ENCODE measurements at places on chromosomes 4 and X.

DNA sequence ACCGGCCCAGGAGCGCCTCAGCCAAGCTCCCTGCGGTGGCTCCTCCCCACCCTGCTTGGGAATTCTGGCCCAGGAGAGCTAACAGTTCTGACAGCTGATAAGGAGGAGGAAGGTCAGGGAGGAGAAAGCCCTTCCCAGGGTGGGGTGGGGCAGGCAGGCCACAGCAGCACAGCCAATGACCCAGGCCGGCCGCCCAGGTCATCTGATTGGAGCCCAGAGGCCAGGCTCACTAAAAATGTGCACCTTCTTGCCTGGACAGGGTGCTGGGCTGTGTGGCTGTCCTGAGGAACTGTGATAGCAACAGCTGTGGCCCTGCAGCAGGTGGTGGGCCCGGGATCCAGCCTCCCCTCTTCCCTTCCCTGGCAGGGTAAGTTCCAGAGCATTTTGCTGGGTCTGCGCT is 17.2 kb upstream of the SH3TC1 start:
- DNase-seq = no peak

DNA sequence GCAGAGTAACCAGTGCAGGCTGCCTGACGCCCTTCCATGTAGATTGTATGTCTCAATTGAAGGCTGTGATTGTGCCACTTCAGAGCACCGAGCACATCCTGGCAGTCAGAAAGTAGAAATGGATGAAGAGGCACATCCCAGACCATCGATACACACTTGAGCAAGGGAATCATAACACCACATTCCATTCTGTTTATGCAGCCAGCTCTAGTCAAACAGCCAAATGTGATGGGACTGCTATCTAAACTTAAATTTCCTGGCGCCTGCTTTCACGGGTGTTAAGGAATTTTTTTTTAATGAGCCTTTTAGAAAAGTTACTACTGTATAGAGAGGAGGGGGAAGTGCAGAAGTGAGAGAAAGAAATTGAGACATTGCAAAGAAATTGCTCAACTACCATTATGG is 84.4 kb downstream of the PPARGC1A start:
- DNase-seq = no peak

DNA sequence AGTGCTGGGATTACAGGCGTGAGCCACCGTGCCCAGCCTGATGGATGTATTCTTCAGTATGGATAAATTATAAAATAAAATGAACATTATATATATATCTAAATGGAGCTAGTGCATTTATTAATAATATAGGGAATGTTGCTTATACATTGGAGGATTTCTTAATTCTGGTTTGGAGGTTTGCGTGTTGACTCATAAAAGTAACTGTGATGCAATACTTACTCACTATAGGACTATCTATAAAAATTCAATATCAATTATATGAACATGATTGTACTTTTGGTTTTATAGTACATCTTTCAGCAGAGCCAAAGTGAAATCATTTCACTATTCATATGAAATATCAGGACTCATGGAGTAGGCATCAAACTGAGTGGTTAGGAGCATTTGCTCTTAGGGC is 3.2 kb upstream of the AREG start:
- DNase-seq = no peak

- DNase-seq = no peak
These were observed 16.7 kb upstream of the SOD3 start for GRCh38 chr4:24778464-24779225.

DNA sequence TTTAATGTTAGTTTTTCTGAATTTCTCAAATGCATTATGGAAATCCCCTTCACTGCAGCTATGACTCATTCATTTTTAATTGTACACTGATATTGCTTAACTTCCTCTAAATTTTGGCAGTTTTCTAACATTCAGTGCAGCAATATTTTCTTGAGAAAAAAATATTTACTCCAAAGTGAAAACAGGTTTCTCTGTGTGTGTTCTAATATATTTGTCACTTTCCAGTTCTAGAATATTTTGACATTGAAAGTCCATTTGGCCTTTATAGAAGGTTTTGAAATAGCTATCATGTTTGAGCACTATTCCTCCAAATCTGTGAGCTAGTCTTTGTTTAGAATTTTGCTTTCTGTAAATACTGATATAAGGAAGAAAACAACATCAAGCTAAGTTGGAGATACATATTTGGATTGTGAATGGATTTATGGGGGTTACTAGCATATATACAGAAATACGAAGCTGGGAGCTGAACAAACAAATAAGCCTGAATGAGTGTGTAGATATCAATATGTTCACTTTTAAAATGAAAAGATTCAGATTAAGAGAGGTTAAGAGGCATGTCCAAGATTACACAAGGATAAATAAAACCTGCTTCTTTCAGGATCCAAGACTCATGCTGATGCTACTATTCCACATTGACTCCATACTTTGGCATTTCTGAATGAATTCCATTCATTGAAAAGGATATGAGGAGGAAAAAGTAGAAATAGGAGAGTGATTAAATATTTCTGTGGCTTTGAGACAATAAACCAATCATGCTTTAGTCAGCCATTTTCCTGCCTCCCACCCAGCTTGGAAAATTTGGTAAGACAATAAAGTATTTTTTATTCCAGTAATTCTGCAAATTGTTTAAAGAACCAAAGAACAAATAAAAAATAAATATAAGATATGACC is 57.3 kb upstream of the SLIT2 start:
- no peak for DNase-seq

- DNase-seq = no peak
These were observed 22.2 kb downstream of the HELT start for GRCh38 chr4:185040523-185040922.

GRCh38 chr4:38976308-38976707 is 55.9 kb downstream of the TMEM156 start:
- DNase-seq = no peak

GRCh38 chr4:81564025-81564424 is 92.3 kb upstream of the RASGEF1B start:
- DNase-seq = no peak

DNA sequence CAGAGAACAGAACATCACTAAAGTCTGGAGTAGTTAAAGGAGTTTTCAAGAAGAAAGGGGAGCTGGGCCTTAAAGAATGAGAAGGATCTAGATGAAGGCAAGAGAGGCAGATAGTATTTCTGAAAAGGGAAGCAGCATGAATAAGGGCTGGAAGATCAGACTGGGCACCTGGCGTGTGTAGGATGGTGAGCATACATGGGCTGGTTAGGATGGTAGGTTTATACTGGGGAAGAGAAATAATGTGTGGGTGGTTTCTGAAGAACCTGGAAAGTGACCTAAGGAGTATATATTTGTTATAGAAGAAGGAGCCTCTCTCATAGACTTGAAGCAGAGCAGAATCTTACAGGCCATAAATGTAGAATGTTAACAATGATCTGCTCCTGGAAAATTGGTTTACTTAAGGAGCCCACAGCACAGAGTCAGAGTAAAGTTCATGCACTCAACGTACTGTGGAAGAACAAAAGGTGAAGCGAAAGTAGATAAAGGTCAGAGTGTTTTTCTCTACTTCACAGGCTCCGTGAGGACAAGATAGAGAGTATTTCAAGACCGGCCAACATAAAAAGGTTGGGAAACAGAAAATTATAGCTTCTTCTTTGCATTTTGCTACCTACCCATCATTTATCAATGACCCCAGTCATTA is 35.8 kb downstream of the MBNL3 start:
- DNase-seq = no peak

- DNase-seq = no peak
These were observed 753.3 kb downstream of the ADGRL3 start for GRCh38 chr4:61953386-61953785.

- DNase-seq = no peak
These were observed 98.7 kb upstream of the SLC4A4 start for GRCh38 chr4:71240094-71240493.

DNA sequence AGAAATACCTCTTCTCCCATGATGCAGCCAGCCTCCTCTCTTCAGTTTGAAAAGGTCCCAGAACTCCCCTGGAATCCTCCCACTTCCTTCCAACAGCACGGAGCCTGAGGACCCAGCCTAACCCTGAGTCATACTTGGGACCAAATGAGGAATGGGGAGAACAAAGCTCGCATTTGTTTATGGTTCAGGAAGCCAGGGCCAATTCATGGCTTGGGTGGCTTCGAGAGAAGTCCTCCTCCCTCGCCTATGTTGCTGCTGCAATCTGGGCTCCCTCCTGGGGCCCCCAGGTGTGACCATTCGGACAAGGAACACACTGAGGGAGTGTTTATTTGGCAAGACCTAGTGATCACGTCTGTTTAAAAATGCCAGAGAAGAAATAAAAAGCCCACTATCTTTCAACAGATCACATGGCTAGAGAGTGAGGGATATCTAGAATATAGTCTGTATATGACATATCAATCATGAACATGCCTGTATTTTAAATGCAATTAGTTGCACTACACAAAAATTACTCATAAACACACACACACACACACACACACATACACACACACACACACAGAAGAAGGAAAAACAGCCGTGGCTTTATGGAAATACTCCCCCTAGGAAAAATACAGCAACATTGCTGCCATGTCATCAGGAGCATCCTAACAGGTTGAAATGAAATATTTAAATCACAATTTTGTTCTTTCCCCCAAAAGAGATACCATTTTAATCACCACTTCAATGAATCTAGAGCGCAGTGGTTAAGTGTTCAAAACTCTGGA is 155.7 kb upstream of the MAP3K15 start:
- no peak for DNase-seq

- no peak for DNase-seq
These were observed 21.9 kb downstream of the CNOT6L start for GRCh38 chr4:77797239-77797638.

- DNase-seq = no peak
These were observed 158.8 kb downstream of the ATP10D start for GRCh38 chr4:47643845-47644244.

DNA sequence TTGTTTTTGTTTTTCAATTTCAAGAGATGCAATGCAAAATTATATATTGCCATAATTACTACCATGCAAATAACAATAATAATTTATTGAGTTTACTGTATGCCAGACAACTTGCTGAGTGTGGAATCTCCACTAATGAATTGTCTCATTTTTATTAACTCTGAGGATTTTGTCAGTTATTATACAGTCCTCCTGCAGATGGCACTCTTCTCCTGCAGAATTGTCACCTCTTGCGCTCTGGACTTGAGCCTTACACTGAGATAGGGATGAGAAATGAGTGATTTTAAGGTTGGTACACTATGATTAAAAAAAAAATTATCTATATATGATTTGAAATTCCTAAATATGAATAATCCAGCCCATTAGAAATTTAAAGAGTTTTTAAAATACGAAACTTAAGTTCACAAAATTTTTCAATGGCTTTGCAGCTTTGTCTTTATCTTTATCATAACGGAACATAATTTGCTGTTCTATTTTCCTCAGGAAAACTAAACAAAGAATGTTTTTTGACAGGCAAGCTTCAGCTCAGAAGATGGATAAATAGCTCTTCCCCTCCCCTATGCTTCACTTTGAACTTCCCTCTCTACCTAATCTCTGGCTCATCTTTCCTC is 12.7 kb upstream of the PAQR3 start:
- no peak for DNase-seq

- no peak for DNase-seq
These were observed 16.0 kb downstream of the CLDN22 start for GRCh38 chr4:183304067-183304466.

GRCh38 chr4:81452452-81453006 is 19.2 kb downstream of the RASGEF1B start:
- DNase-seq = no peak

DNA sequence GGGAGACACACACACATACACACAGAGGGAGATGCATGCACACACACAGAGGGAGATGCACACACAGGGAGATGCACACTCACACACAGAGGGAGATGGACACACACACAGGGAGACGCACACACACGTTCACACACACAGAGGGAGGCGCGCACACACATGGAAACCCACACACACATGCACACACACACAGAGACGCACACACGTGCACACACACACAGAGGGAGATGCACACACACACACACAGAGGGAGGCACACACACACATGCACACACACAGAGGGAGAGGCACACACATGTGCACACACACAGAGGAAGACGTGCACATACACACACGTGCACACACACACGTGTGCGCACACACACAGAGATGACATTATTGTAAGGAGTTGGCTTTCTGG is 79.1 kb downstream of the HMX1 start:
- DNase-seq = no peak
